Stimulated activated CD8-positive, alpha-beta memory T cell treated with anti-CD3 and anti-CD28 coated beads, Interleukin-7, amount 100 ng/mL, for 1 hour (primary cell): ENCODE measurements at places on chromosomes 4 and X.

DNA sequence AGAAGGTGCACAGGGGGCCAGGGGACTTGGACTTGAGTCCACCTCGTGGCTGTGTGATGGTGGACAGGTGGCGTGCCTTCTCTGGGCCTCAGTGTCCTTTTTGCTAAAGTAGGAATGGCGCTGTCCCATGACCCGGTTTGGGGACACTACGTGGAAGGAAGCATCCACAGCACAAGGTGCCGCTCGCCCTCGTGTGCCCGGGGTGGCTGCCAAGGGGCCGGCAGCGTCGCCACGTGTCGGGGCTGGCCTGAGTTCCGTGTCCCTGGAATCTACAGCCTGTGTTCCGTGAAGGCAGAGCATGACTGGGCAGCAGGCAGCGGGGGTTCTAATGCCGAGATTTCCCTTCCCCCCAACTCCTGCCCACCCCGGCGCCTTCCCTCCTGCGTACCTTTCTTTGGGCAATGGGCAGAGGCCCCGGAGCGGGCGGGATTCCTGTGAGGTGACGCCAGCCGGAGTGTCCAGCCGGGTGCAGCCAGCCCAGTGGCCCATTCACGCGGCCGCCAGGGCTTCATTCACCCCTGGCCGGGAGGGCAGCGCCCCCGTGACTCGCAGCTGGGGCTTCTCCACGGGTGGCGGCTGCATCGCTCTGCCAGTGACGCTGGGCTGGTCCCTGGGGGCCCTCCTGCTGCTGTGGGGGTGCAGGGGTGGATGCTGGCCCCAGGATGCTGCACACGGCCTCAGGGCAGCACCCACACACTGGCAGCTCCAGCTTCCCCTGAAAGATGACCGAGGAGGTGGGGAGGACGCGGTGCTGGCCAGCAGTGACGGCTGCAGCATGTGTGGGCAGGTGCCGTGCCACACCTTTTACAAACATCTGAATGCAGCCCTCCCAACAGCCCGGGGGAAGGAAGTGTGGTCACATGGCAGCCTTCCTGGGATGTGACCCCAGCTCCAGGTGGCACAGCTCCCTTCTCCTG is 21.2 kb downstream of the DOK7 start:
- no peak for DNase-seq

DNA sequence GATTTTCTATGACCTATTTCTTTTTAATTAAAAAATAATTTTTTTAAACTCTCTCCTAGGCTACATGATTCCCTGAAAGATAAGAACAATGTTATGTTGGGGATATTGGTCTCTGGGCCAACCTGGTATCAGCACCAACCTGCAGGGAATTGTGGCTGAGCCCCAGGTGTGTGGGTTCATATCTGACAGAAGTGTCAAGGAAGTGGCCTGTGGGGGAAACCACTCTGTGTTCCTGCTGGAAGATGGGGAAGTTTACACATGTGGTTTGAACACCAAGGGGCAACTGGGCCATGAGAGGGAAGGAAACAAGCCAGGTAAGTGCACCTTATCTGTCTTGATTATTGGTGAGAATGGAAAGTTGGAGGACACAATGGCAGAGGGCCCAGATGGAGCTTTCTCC is 13.5 kb downstream of the HERC3 start:
- DNase-seq: no peak

- DNase-seq: no peak
These were observed 590.0 kb downstream of the FSTL5 start for GRCh38 chr4:161573836-161574235.

DNA sequence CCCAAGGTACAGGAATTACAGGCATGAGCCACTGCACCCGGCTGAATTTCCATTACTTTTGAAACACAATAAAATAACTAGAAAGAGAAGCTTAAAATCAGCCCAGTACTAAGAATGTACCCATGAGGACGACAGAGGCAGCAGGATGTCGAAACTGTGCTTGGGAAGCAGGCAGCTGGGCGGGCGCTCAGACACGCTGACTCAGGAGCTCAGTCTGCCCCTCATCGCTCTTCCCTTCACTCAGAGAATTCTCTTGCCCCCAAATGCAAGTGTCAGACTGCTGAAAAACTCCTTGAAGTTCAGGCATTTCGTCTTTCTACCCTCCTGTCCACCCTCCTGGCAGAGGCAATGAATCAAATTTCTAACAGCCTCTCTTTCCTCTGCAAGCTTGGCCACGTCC is 41.0 kb upstream of the CDKN2AIP start:
- DNase-seq: no peak

DNA sequence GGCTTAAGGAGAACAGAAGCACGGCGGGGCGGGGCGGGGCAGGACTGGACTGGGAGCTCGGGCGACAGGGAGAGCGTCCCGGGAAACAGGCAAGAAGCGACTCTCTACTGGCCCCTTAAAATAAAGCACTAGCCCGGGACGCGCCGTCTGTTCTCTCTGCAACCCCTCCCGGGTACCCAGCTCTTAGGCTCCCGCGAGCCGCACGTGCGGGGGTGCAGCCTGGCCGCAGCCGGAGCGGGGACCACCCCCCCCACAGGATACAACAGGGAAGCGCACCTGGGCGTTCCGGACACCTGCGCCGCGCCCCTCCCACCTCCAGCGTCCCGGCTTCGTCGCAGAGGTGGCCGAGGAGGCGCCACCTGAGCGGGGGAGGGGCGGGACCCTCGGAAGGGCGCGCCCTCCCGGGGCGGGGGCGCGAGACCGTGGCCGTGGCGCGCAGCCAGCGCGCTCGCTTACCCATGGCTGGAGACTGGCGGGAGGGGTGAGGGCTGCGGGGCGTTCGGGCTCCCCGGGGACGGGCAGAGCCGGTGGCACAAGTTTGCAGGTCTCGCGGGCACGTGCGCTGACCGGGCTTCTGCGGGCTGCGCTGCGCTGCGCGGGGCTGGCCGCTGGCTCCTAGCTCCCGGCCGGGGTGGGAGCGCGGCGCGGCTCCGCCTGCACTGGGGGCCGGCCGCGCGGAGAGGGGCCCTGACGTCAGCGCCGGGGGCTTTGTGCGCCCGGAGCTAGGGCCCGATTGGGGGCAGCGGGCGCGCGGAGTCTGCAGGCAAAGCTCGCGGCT is 91.5 kb downstream of the GEMIN8 start:
- DNase-seq: no peak

DNA sequence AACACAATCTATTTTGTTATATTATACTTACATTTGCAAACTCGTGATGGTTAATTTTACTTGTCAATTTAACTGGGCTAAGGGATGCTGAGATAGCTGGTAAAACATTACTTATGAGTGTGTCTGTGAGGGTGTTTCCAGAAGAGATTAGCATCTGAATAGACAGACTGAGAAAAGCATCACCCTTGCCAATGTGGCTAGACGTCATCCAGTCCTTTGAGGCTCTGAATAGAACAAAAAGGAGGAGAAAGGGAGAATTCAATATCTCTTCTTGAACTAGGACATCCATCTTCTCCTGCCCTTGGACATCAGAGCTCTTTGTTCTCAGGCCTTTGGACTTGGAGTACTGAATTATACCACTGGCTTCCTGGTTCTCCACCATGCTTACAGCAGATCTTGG is 154.6 kb downstream of the EPHA5 start:
- no peak for DNase-seq

GRCh38 chr4:24999392-25000089 is 31.2 kb downstream of the LGI2 start:
- DNase-seq: no peak

GRCh38 chr4:38663801-38664705 is at the start of gene KLF3:
Gene KLF3, plus strand, starts transcription at chr4:38664199. Its CDS starts 16,427 bp downstream, at chr4:38680626.
- peak; percentile 85 for DNase-seq
